ENCODE measurements at places on chromosomes 1 and 21. TPM values are rescaled to one million over a fixed set of nuclear protein-coding genes. Genes with fewer than 3 reads are reported as not detected.

GRHL3 gene
- 0.77 TPM for total RNA-seq

SPTA1 gene
- total RNA-seq, result not detected

HRNR gene
- total RNA-seq, result not detected

MIS18A gene
- total RNA-seq, result 12.7 TPM

MRPL24 gene
- 184 TPM for total RNA-seq

POLR3GL gene
- total RNA-seq, result 10.8 TPM

TDRD5 gene
- total RNA-seq, result not detected

HJV gene
- total RNA-seq, result not detected

PODN gene
- not detected for total RNA-seq

SELENBP1 gene
- 6.5 TPM for total RNA-seq

GPR161 gene
- 10.8 TPM for total RNA-seq

CACNA1S gene
- not detected for total RNA-seq

DNASE2B gene
- total RNA-seq, result not detected

DLGAP3 gene
- total RNA-seq, result 0.22 TPM

MRPL39 gene
- 35.3 TPM for total RNA-seq

CELA3A gene
- total RNA-seq, result not detected

ACKR1 gene
- total RNA-seq, result not detected

IGSF9 gene
- total RNA-seq, result 0.23 TPM

RIPPLY3 gene
- total RNA-seq, result 0.78 TPM

STRIP1 gene
- 12.8 TPM for total RNA-seq

CAPZB gene
- total RNA-seq, result 227 TPM

SPRR1A gene
- not detected for total RNA-seq

APOBEC4 gene
- not detected for total RNA-seq

CSMD2 gene
- not detected for total RNA-seq

BRDT gene
- not detected for total RNA-seq

CD247 gene
- total RNA-seq, result 0.93 TPM

SYNC gene
- total RNA-seq, result 10.7 TPM

TNFRSF1B gene
- total RNA-seq, result 0.48 TPM

TP73 gene
- total RNA-seq, result 0.75 TPM

AQP10 gene
- not detected for total RNA-seq

HMCN1 gene
- 0.01 TPM for total RNA-seq

GJB3 gene
- total RNA-seq, result 15.0 TPM

HENMT1 gene
- 5.3 TPM for total RNA-seq

FCRL5 gene
- total RNA-seq, result 0.03 TPM

SNX7 gene
- 27.3 TPM for total RNA-seq

DIRAS3 gene
- 1.5 TPM for total RNA-seq

OR2M3 gene
- not detected for total RNA-seq

PTPN22 gene
- not detected for total RNA-seq

SPRR5 gene
- not detected for total RNA-seq

AMPD1 gene
- not detected for total RNA-seq

CDCA8 gene
- total RNA-seq, result 46.5 TPM

SLC19A1 gene
- 18.9 TPM for total RNA-seq

CASQ2 gene
- not detected for total RNA-seq

SMIM1 gene
- 1.3 TPM for total RNA-seq

LDLRAD1 gene
- not detected for total RNA-seq

ANGPTL3 gene
- not detected for total RNA-seq

ATP5PF gene
- 212 TPM for total RNA-seq

CD34 gene
- not detected for total RNA-seq
